ENCODE measurements at places on chromosomes 3 and 15. TPM values are rescaled to one million over a fixed set of nuclear protein-coding genes. Genes with fewer than 3 reads are reported as not detected.

DNA sequence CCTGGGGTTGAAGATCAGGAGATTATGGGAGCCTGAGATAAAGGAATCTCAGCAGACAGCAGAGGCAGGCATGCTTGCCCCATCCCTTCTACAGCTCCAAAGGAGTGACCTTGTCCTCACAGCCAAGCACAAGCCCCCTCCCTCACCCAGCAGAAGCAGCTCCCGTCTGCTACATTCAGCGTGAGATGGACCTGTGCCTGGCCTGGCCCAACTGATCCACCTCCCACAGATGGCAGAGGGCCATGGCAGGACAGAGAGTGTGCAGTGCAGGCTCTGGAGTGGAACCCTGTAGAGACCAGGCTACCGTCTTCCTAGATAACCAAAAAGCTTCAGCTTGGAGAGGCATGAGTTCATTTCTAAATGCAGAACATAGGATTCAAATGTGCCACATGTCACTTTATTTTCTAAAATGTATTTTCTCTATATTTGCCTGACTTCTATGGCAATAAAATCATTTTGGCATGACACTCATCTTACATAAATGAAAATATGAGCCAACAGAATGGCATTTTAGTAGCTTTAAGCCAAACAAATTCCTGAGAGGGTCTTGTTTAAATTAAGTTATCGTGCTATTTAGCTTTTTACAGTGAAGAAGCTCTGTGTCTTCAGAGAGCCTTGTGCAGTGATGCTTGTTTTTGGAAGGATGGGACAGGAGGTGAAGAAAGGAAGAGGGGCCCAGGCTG, 43.7 kb downstream of the SLC12A8 start:
- no peak for DNase-seq

GRCh38 chr3:140242818-140243276, 307.9 kb downstream of the CLSTN2 start:
- peak; percentile 58 for DNase-seq

DNA sequence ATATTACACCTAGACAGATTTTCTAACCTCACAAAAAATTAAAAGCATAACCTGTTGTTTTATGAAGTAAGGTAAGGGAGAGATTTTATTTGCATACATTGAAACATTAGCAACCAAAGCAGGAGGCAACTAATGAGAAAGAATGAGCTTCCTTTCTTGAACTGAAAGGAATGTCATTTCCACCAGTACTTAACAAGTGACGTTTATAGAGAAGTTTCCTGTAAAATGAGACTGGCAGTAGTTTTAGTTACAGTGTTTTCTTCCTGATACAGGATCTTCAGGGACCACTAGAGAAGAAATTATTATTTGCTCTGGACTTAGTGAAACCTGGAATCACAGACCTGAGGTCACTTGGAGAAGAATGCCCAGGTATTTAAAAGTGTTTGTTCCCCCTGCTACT, 27.4 kb upstream of the FRMD5 start:
- DNase-seq: peak; percentile 21

DNA sequence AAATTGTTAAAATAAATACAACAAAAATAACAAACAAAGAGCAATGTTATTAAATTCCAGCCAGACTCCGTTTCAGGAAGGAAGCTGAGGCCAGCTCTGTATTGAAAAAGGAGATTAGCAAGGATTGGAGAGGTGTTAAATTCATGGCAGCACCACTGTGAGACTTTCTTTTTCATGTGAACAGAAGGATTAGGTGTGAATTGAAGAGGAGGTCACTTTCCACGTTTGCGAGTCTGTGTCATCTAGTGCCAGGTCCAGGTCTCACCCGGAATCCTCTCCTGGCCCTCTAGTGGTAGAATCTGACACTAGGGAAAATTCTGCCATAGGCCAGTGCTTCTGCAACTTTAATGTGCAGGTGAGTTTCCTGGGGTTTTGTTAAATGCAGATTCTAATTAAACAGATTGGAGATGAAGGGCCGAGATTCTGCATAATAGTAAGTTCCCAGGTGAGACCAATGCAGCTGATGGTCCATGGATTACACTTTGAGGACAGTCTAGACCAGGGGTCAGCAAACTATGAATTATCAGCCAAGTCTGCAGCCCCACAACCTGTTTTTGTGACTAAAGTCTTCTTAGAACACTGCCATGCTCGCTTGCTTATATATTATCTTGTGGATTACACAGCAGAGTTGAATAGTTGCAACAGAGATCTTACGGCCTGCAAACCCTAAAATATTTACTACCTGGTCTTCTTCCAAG, 9.2 kb upstream of the SLC6A1 start:
- peak; percentile 48 for DNase-seq

- DNase-seq: no peak
These were observed 21.8 kb downstream of the CTSH start for GRCh38 chr15:78923015-78923414.

GRCh38 chr3:126441256-126441880, 34.3 kb downstream of the ZXDC start:
- DNase-seq: no peak

The THPO gene
- 0.43 TPM for total RNA-seq

The STRA6 gene
- 3.0 TPM for total RNA-seq

The LMCD1 gene
- total RNA-seq: 3.9 TPM

The DUOXA2 gene
- not detected for total RNA-seq

All from A172 (cell line).